Caudate nucleus (tissue), 63 donors: ENCODE measurements at places on chromosomes 11 and 22.

GRCh38 chr11:118897721-118898310 is 14.1 kb downstream of the CXCR5 start:
- DNase-seq: no peak

DNA sequence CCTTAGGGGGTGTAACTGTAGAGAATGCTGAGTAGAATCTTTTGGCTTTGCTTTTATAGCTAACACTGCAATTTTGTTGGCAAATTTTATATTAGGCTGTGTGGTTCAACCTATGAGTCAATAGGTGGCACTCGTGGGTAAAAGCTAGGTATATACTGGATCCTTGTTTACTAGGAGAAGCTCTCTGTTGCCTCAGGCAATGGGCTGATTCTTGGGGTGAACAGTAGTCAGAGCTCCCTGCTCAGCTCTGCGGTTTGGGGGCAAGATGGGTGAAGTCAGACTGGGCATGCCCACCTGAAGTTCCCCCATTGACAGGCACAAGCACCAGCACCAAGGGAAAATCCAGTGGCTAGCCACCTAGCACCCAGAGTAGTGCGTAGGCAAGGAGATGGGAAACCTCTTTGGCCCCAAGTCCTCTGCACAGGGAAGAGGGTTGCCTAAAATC is 238.7 kb downstream of the FAM181B start:
- DNase-seq: no peak

- DNase-seq: no peak
Measured at GRCh38 chr11:77568916-77569675, 20.7 kb upstream of the AQP11 start.

GRCh38 chr11:72766152-72766902 is 14.1 kb upstream of the ARAP1 start:
- no peak for DNase-seq

DNA sequence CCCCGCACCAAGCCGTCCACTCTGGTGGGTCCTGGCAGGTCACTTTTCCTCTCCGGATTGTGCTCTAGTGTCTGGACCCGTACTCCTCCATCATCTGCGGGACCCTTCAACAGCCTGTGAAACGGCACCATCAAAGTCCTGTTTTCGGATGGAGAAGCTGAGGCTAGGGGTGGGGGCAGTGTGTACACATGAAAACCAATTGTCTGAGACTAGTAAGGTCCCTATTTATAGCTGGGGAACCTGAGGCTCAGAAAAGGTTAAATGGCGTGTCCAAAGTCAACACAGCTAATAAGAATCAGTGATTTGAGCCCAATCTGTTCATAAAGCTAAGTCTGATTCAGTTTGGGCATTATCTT is 668 bp upstream of the LRRC32 start:
- no peak for DNase-seq
